ENCODE measurements at places on chromosomes 2 and 18. TPM values are rescaled to one million over a fixed set of nuclear protein-coding genes. Genes with fewer than 3 reads are reported as not detected.

KYNU gene
- total RNA-seq, result not detected

MEIS1 gene
- 1.3 TPM for total RNA-seq

SCN9A gene
- 0.56 TPM for total RNA-seq

EMX1 gene
- not detected for total RNA-seq

CHST9 gene
- 0.34 TPM for total RNA-seq

MSH2 gene
- 37.3 TPM for total RNA-seq

LYPD6 gene
- 14.1 TPM for total RNA-seq

ACMSD gene
- total RNA-seq, result 0.34 TPM
